ENCODE measurements at places on chromosomes 7 and 10.

- DNase-seq = no peak
Observed at GRCh38 chr10:70932392-70933196, 44.2 kb upstream of the PCBD1 start.

- DNase-seq = no peak
Observed at GRCh38 chr10:124867304-124867703, 65.7 kb downstream of the ABRAXAS2 start.

DNA sequence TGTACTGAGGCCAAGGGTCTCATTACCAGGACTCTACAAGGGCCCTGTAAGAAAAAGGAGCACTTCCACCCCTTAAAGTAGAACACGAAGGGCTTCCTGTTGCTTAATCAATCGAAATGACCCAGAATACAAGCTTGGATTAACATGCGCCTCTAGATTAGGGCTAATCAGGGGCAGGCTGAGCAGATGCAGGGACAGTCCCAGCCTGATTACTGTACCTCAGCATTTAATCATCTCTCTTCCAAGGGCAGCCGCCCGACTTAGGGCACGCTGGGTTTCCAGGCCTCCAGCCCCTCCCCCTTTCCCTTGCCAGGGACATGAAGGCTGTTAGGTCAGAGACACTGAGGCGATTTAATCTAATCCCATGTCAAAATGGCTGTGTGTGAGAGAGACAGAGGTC is 138.6 kb downstream of the NRF1 start:
- no peak for DNase-seq

DNA sequence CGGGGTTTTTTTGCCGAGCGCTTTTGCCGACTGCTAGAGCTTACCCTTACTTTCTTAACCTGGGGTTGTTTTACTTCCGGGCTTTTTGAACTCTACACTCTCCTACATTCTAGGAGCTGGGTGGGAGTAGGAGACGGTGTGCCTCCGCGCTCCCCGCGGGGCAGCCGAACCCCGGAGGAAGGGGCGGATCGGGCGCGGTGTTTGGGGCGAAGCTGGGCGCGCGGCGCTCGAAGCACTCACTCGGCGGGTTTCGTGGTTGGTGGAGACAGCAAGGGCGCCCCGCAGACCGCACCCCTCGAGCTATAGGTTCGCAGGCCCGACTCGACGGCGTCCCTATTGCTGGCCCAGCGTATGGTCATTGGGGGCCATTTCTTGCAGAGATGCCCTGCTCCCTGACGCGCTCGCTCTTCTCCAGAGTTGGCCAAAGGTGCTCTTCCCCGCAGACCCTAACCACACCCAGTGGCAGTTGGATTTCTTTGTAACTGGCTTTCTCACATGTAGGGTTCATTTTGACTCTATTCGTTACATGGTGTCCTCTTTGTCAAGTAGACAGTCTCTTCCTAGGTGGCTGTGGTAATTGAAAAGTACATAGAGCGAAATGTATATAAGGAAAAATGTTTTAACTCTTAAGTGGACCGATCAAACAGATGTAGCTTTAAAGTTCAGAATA is 364 bp downstream of the ZNF518A start:
- DNase-seq = no peak

DNA sequence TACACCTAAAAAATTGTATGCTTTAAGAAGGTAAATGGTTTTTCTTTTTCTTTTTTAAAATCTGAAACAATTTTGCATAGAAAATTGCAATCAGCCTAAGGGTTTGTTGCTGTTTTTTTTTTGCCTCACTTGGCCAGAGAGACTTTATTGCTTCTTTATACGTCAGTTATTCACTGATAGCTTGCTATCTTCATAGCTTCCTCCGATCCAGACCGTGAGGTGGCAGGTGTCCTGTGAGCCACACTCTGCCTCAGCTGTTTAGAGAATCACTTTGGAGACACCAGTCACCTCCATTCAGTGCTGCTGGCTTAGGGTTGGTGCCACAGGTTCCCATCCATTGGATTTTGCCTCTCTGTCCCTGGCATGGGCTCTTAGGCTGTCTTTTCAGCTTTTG is 68.0 kb downstream of the HHEX start:
- no peak for DNase-seq

- DNase-seq = peak; percentile 41
Observed at GRCh38 chr10:58743466-58744115, 230.9 kb downstream of the BICC1 start.

DNA sequence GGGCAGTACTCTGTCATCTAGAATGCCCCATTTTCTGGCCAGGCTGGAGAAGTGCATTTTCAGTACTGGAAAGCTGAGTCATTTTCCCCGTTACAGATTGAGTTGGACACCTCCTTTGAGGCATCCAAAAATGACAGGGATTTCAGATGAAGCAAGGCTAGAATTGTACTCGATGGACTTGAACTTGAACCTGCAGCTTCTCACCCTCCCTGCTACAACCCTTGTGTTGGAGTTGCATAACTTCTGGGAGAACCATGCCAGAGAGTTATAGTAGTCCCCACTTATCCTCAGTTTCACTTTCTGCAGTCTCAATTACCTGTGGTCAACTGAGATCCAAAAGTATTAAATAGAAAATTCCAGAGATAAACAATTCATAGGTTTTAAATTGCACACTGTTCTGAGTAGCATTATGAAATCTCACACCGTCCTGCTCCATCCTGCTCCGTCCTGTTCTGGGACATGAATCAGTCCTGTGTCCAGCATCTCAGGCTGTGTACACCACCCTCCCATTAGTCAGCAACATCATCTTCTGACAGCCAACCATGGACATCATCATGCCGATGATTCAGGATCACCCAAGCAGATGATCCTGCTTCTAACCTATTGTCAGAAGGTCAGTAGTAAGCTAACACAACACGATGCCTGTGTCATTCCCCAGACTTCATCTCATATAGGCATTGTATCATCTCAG is 363.7 kb downstream of the DPP6 start:
- no peak for DNase-seq

DNA sequence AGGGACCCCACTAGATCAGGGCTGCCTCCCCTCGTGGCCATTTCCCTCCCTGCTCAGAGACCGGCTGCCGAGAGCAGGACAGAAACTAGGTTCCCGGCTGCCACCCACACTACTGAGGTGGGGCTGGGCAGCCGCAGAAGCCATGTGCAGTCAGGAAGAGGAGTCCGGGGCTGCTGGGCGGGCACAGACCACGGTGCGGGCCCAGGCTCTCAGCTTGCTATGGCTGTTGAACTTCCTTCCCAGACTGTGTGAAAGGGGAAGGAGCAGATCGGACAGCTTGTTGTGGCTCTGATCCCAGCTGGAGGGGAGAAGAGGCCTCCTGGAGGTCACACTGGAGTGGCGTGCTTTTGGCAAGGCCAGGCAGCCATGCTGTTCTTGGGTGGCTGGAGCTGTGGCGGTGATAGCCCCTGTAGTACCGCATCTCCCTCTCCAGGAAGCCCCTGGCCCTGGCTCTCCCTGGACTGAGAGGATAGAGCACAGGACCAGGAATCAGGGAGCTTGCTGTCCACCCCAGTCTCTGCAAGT is 56.8 kb downstream of the HK1 start:
- no peak for DNase-seq

GRCh38 chr10:118401708-118402193 is 59.6 kb upstream of the FAM204A start:
- DNase-seq = no peak

GRCh38 chr10:110414548-110415309 is 83.0 kb upstream of the DUSP5 start:
- no peak for DNase-seq

- no peak for DNase-seq
Observed at GRCh38 chr7:88391247-88391646, 84.6 kb upstream of the STEAP4 start.

- DNase-seq = peak; percentile 59
Observed at GRCh38 chr10:102117391-102118159, 2.6 kb downstream of the LDB1 start.

- no peak for DNase-seq
Observed at GRCh38 chr7:110759069-110759468, 331.9 kb upstream of the LRRN3 start.

DNA sequence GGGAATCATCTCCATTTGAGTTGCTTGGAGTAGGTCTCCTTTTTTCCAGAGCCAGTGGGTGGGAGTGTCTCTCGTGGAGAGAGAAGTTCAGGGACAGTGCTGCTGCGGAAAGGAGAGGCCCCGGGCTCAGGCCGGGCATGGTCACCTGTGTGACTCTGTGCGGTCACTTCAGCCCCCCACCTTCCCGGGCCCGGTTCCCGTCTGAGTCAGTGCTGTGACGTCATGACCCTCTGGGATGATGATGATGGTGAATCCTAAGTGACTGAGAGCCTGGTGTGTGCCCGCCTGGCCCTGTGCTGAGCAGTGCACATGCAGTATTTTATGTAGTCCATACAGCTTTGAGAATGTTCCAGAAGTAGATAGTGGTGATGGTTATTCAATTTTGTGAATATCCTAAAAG is 32.6 kb upstream of the AP5Z1 start:
- DNase-seq = no peak

GRCh38 chr7:127609297-127609696 is 8.6 kb downstream of the PAX4 start:
- DNase-seq = no peak

- DNase-seq = no peak
Observed at GRCh38 chr7:100466653-100467605, 2.9 kb upstream of the SPACDR start.

DNA sequence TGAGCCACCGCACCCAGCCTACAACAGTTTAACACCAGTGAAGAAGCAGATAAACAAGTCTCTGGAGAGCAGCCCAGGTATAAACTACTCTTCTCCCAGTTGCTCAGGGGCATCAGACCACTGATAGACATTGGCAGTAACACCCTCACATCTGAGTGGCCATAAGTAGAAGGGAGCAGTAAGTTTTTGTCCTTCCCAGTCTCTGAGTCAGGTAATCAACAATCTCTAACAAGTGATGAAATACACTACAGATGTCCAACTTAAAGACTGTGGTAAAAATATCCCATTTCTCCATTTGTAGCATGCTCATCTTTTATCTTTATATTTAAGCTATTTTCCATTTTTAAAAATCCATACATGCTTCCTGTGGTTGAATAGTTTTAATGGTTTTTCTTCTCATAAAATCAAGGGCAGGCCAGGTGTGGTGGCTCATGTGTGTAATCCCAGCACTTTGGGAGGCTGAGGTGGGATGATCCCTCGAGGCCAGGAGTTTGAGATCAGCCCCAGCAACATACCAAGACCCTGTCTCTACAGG is 78.6 kb downstream of the GSAP start:
- no peak for DNase-seq

- DNase-seq = no peak
Observed at GRCh38 chr10:115022733-115023132, 70.4 kb upstream of the ATRNL1 start.

- no peak for DNase-seq
Observed at GRCh38 chr7:12431886-12432556, 28.4 kb upstream of the VWDE start.

- no peak for DNase-seq
Observed at GRCh38 chr10:86663046-86663345, 5.3 kb upstream of the LDB3 start.

DNA sequence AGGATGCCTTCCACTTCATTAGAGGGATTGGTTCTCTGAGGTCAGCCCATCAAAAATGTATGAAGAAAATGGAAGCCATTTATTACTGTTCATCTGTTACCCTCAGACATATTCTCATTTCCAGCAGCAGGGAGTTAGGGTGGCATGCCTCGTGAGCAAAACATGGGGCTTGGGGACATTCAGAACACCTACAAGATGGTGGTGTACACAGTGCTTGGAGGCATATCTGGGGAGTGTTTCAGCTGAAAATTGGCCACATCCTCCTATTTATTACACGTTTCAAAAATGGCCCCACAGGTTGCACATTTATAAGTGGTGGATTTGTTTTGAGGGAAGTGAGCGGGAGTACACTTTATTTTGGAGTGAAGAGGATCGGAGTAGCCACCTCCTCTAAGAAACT is 93.4 kb downstream of the SPAG6 start:
- DNase-seq = no peak
